Small intestine (tissue), 16 donors: ENCODE measurements at places on chromosomes 11 and 22. TPM values are rescaled to one million over a fixed set of nuclear protein-coding genes. Genes with fewer than 3 reads are reported as not detected.

GRCh38 chr11:103609117-103610066 is 427.0 kb upstream of the DDI1 start:
- no peak for DNase-seq
- no peak overlapping the region for H3K4me3 ChIP-seq
- H3K36me3 ChIP-seq = no peaks in the 10 kb centered on the region
- no peaks in the 10 kb centered on the region for H3K27me3 ChIP-seq

BEST1 gene
- polyA plus RNA-seq = 4.7 TPM

PGA5 gene
- polyA plus RNA-seq = 3.8 TPM

DNA sequence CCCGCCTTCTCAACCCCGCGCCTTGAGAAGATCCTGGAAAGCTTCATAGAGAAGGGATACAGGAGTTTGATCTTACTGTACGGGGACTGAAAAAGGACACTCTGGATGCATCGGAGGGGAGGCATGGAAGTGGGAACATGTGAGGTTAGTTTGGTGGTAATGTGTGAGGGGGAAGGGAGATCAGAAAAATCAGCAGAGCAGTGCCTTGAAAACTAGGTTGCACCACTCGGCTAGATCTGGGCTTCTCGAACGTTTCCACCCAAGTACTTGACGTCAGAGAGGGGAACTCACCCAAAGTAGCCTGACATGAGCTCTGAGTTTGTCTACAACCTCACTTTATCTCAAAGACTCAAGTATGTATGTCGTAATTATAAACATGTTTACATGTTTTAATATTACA is 14.5 kb downstream of the USP35 start:
- H3K27me3 ChIP-seq = no peaks in the 10 kb centered on the region
- H3K4me1 ChIP-seq = peaks cover 3% of the 10 kb centered on the region
- no peak overlapping the region for H3K27ac ChIP-seq
- DNase-seq = no peak
- H3K36me3 ChIP-seq = peaks cover 32% of the 10 kb centered on the region
- no peak overlapping the region for H3K4me3 ChIP-seq

OR5P2 gene
- polyA plus RNA-seq = not detected

DNA sequence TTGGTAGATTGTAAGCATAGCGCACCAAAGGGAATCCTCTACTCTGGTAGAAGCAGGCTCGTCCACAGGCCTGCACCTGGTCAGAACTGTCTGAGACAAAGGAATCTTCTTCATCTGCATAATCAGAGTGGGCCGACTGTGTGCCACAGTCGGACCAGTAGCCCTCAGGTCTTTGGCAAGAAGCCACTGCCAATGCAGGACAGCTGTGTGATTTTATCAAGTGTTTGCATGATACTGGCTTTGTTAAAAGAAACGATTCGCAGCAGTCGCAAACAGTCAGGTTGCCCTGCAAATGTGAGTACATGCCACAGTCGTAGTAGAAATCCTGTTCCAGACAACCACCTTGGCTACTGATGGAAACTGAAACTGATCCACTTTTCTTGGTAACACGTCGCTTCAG is 4.9 kb upstream of the CCDC34 start:
- H3K27me3 ChIP-seq = no peaks in the 10 kb centered on the region
- H3K4me3 ChIP-seq = no peak overlapping the region
- no peak for DNase-seq
- peaks cover 16% of the 10 kb centered on the region for H3K4me1 ChIP-seq
- H3K27ac ChIP-seq = no peak overlapping the region
- H3K36me3 ChIP-seq = peaks cover 6% of the 10 kb centered on the region

DNA sequence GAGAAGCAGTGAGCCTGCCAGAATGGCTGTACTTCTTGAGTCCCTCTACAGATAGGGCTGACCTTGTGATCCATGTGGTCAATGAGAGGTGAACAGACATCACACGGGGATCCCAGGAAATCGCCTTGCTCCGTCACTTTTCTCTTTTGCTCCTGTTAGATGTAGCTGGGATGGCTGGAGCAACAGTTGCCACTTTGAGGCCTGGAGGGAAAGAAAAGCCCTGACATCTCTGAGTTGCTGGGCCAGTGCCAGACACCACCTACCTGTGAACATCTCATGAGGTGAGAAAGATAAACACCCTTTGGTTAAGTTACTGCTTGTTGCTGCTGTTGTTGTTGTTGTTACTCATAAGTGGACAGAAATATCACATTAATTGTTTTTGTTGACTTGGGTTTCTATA is 840.3 kb downstream of the TBC1D22A start:
- no peak overlapping the region for H3K4me3 ChIP-seq
- H3K36me3 ChIP-seq = no peaks in the 10 kb centered on the region
- H3K4me1 ChIP-seq = no peaks in the 10 kb centered on the region
- H3K27me3 ChIP-seq = no peaks in the 10 kb centered on the region
- no peak for DNase-seq
- H3K27ac ChIP-seq = no peak overlapping the region

SF3A1 gene
- polyA plus RNA-seq = 26.2 TPM

GRCh38 chr11:45553383-45553936 is 112.0 kb downstream of the CHST1 start:
- H3K27me3 ChIP-seq = peaks cover 3% of the 10 kb centered on the region
- H3K36me3 ChIP-seq = no peaks in the 10 kb centered on the region
- no peak overlapping the region for H3K4me3 ChIP-seq
- no peaks in the 10 kb centered on the region for H3K4me1 ChIP-seq
- no peak overlapping the region for H3K27ac ChIP-seq

DNA sequence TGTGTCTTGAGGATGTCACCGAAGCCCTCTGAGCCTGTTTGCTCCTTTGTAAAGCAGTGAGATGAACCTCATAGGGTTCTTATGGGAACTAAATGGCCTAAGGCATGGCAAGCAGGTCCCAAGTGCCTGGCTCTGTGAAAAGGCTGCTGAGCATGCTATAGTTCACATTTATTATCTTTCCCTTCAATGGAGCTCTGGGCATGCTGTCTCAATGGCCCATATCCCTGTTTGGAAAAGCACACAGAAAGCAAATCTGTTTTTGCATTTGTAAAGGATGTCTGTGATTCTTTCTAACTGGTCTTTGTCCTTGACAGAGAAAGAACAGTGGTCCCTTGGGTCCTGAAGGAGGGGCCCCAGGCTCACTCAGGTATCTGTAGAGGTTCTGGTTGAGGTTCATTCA is 26.4 kb downstream of the RTCB start:
- no peak overlapping the region for H3K27ac ChIP-seq
- H3K36me3 ChIP-seq = peaks cover 26% of the 10 kb centered on the region
- H3K4me1 ChIP-seq = no peaks in the 10 kb centered on the region
- DNase-seq = no peak
- H3K4me3 ChIP-seq = no peak overlapping the region

- no peak overlapping the region for H3K27ac ChIP-seq
- H3K4me3 ChIP-seq = no peak overlapping the region
- no peak for DNase-seq
- no peaks in the 10 kb centered on the region for H3K36me3 ChIP-seq
- peaks cover 15% of the 10 kb centered on the region for H3K4me1 ChIP-seq
These were observed 28.4 kb downstream of the TRIM29 start for GRCh38 chr11:120109531-120109930.

DNA sequence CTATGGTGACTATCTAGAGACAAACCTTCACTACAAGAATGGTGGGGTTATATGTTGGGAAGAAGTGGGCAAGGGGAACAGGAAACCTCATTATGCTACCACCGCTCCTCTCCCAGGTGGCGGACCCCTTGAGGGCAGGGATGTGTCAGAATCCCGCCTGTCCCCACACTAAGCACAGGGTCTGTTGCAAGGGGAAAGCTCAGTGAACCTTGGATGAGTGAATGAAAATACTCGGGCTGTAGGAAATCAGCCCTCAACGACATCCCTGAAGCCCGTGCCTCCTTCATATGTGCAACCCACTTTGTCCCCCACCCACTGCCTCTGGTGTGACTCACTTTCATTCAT is 68.2 kb upstream of the AMPD3 start:
- no peaks in the 10 kb centered on the region for H3K36me3 ChIP-seq
- H3K27ac ChIP-seq = peak overlapping the region; percentile 22
- no peak overlapping the region for H3K4me3 ChIP-seq
- peaks cover 3% of the 10 kb centered on the region for H3K4me1 ChIP-seq
- DNase-seq = no peak

DNA sequence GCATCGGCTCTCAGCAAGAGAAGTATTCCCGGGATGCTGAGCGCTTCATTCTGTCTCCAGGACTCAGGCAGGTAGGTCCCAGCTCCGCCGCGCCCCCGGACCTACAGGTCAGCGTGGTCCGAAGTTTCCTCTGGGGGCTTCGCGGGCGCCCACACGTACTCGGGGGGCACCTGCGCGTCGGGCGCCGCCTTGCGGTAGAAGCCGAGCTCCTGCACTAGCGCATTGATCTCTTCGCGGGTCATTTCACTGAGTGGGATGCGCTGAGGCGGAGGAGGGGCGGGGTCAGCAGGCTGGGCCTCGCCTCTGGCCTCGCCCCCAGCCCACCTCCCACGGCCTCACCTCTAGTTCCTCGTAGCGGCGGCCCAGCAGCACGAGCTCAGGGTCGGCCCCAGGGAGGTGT is 2.5 kb downstream of the SELENOM start:
- DNase-seq = peak; percentile 57
- H3K4me3 ChIP-seq = no peak overlapping the region
- no peaks in the 10 kb centered on the region for H3K27me3 ChIP-seq
- H3K36me3 ChIP-seq = peaks cover 1% of the 10 kb centered on the region
- H3K27ac ChIP-seq = no peak overlapping the region
- no peaks in the 10 kb centered on the region for H3K4me1 ChIP-seq

CBLIF gene
- not detected for polyA plus RNA-seq

APOA1 gene
- polyA plus RNA-seq = 5,621 TPM
